HepG2 (cell line): ENCODE measurements at places on chromosomes 5 and 9. TPM values are rescaled to one million over a fixed set of nuclear protein-coding genes. Genes with fewer than 3 reads are reported as not detected.

Gene TICAM2
- 0.04 TPM in 1 of 2 replicates, not detected in the other for total RNA-seq

Gene SLC6A7
- not detected in 2 replicates for total RNA-seq

Gene CD180
- not detected in 2 replicates for total RNA-seq

Gene NKD2
- 0.53 and 0.94 TPM in 2 replicates for total RNA-seq

Gene SLC25A2
- total RNA-seq: 0.13 TPM in 1 of 2 replicates, not detected in the other

Gene PDE8B
- not detected in 2 replicates for total RNA-seq

Gene SERF1A
- total RNA-seq: 0.55 and 1.8 TPM in 2 replicates

Gene MUSK
- not detected in 2 replicates for total RNA-seq

Gene NREP
- total RNA-seq: 40.5 and 48.5 TPM in 2 replicates

GRCh38 chr9:117425566-117425965 is 10.7 kb upstream of the ASTN2 start:
- no peak for DNase-seq

- peak; percentile 65 for DNase-seq
Measured at GRCh38 chr9:72454871-72455491, 66.4 kb upstream of the TMC1 start.

- no peak for DNase-seq
Measured at GRCh38 chr5:1887588-1888360, 5.0 kb upstream of the IRX4 start.

DNA sequence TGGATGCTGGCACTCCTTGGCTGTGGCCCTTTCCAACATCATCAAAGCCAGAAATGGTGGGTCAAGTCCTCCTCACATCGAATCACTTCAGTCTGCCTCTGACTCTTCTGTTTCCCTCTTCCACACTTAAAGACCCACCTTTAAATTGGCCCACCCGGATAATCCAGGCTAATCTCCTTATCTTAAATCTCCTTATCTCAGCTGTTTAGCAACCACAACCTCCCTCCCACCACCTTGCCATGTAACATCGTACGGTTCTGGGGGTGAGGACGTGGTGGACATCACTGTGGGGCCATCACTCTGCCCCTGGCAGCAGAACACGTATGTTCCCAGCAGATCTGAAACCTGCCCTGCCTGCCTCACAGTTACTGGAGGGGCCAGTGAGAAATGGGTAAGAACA is 11.5 kb downstream of the IGFBPL1 start:
- no peak for DNase-seq

- DNase-seq: no peak
Measured at GRCh38 chr9:134782921-134783698, 97.5 kb upstream of the FCN2 start.

DNA sequence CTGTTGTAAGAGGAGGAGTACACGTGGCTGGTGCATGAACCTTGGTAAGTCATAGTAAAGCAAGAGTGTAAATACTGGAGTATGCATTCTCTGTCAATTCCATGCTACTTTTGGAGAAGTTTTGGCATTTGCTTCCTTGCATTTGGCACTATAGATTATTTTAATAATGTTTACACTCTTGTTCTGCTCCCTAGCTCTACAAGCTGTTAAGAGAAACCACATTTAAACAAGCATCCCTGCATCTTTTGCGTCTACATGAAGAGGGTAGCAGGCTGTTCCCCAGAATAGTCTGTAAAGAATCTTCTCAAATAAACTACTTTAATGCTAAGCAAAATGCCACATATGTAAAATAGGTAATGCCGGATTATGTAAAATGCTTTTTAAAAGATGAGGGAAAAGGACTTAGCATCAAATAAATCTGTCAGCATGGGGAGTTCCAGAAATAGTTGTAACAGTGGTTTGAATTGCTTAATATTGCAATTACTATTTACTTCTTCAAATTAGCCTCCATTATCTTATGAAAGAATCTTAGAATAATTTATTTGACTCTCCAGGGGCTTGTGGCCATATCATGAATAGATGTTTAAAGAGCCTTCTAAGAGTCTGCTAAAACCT is 2127.3 kb upstream of the WWC1 start:
- DNase-seq: no peak

- DNase-seq: no peak
Measured at GRCh38 chr5:76941000-76941399, 11.8 kb upstream of the CRHBP start.

- DNase-seq: no peak
Measured at GRCh38 chr5:101473483-101473882, 570.4 kb upstream of the ST8SIA4 start.

GRCh38 chr5:143714629-143715028 is 97.3 kb upstream of the HMHB1 start:
- no peak for DNase-seq

DNA sequence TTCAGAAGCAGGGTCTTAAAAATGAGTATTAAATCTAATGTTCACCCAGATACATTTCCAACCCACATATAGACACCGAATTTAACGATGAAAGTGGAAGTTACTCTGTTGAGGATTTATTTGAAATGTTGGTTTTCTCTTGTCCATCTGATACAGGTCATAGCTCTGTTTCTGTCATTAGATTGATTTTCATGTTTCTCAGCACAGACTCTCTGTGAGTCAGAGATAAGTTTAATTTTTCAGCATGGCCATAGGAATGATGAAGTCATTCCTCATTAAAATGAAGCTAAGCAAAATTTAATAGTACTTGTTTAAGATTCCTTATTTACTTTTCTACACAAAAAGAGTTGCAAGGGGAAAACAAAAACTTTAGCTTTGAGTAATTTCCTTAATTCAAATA is 38.8 kb downstream of the GHR start:
- DNase-seq: no peak

DNA sequence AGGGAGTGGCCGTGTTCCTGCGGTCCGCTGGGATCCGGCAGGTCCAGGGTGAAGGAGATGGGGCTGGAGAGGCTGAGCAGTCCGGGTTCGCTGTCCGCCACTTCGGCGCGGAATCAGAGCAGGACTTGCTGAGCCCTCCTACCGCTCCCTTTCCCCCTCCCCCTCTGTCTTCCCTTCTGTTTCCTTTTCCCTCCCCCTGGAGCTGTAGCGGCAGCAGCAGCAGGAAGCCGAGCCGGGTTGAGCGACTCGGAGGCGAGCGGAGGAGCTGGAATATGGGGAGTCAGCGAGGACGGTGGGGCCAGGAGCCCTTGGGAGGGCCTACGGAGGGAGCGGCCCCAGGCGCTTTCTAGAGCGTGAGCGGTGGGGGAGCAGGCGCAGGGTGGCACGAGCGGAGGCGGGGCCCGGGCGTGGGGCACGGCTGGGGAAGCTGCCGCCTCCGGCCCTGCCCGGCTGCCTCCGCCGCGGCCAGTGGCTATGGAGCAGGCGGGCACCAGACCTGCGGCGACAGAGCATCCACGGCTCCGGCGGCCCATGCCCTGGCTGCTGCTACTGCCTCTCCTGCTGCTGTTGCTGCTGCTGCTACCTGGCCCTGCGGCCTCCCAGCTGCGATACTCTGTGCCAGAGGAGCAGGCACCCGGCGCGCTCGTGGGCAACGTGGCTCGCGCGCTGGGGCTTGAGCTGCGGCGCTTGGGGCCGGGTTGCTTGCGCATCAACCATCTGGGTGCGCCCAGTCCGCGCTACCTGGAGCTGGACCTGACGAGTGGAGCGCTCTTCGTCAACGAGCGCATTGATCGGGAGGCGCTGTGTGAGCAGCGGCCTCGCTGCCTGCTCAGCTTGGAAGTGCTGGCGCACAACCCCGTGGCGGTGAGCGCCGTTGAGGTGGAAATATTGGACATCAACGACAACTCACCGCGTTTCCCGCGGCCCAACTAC is at the start of gene PCDHAC2:
Gene PCDHAC2 (plus strand): TSS at position 184 of the 933 bp plus-strand sequence. CDS start 291 bp downstream, at position 475.
- no peak for DNase-seq

DNA sequence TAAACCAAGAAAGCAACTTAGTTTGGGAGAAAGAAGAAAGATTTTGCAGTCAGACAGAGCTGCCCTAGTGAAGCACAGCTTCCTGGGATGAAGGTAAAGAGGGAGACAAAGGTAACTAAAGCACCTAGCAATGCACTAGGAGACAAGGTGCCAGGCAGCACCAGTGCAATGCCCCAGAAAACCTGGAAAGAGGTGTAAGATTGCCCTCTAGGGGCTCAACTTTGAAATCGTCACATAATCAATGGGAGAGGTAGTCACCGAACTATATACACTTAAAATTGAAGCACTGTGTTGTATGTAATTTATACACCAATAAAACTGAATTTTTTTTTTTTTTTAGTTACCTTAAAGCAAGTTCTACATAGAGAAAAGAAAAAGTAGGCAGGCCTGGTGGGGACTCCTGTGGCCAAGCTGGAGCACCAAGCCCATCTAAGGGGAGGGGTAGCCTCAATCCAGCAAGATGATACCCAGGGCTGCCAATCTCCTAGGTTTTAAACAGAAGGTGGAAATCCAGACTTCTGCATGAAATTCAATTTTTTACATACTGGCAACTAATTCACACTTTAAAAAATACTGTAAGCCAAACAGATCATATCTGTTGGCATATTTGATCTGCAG is 48.2 kb downstream of the CDK5RAP2 start:
- DNase-seq: peak; percentile 25

DNA sequence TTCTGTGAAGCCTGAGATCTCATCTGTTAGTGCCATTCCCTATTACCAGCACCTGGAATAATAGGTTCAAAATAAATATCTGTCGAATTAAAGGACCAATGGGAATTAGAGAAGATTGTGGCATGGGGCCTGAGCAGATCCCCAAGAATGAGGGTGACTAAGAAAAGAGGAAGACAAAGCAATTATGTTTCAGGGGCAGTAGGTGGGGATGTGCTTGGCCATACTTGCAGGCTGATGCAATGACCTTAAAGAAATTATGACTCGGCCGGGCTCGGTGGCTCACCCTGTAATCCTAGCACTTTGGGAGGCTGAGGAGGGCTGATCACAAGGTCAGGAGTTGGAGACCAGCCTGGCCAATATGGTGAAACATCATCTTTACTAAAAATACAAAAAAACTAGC is 562.8 kb downstream of the PTPRD start:
- DNase-seq: no peak

- DNase-seq: no peak
Measured at GRCh38 chr9:18604767-18605730, 131.1 kb downstream of the ADAMTSL1 start.

DNA sequence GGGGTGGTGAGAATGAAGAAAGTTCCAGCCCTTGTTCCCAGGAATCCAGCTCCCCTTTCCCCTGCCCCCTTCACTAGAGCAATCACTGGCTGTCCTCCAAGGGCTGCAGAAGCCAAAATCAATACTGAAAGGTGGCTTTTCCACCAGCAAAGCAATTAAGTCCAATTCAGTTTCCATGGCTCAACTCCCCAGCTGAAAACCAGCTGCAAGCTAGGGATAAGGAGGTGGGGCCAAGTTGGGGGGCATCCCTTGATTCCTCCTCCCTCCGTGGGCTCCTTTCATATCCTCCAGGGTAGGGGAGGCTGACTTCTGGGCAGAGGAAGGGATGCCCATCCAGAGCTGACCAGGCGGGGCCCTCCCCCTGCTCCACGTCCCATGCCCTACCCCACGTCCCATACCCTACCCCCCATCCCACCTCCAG is 22.7 kb downstream of the CAMK2A start:
- no peak for DNase-seq

DNA sequence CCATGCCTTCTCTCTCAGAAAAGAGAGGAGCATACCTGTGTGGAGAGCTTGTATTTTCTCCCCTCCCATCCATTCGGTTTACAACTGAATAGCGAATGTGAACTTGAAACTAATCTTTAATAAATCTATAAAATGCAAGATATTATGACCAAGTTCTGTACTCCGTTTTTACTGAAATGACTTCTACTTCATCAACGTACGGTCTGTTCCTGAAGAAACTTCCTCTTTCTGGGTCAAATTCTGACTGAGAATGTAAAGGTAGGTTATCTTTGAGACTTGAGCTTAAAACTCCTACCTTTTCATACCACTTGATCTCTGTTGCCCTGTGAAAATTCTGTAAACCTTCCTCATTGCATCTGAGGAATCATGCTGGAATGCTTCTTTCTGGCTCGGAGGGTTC is 4.2 kb upstream of the CTNNAL1 start:
- DNase-seq: no peak

DNA sequence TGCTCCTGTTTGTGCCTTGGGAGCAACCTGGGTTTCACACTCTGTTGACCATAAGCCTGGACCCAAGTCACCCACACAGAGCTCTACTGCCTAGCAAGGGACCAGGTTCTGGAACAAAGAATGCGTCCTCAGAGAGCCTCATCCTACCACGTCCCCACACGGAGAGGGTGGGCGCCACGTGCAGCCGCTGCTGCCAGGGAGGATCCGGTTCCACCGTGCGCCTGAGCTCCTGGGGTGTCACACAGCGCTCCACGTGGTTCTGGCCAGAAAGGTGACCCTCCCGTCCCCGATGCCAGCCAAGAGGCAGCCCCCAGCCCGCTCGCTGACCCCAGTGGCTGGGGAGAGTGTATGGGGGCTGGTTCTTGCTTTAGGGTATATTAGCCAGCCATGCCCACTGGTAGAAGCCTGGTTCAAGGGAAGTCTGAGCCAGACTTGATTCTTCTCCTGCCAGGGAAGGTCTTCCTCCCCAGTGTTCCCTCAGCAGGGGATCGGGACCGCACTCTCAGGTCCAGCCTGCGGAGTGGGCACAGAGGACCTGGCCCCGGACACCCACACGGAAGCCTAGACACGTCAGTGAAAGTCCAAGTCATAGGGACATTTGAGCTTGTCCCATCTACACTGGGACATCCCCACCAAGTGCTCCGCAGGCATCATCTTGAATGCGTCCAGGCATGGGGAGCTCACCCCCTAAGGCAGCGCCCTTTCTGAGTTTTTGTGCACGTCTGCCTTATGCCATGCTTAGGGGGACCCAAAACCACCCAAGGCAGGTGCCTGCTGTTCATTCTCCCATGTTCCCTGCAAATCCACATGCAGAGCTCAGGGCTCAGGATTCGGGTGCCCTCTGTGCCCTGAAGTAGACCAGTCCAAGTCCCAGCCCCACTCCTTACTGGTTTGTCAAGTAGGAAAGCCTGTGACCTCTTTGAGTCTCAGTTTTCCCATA is 2.4 kb downstream of the FCN1 start:
- DNase-seq: no peak

DNA sequence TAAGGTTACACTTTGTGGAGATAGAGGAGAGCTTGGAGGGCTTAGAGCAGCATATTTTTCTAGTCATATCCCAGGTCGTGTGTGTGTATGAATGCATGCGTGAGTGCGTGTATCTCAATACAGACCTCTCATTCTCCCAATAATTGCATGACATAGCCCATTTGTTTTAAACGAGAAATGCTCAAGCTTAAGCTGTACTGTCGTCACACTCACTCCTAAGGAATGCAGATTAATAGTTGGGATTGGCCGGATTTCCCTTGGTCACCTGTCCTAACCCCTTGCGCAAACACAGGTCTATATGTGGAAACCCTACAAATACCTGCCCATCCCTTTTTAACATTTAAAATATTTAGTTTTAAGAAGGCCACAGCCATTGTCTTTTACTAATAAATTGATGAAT is 165.8 kb downstream of the SEMA5A start:
- DNase-seq: no peak

DNA sequence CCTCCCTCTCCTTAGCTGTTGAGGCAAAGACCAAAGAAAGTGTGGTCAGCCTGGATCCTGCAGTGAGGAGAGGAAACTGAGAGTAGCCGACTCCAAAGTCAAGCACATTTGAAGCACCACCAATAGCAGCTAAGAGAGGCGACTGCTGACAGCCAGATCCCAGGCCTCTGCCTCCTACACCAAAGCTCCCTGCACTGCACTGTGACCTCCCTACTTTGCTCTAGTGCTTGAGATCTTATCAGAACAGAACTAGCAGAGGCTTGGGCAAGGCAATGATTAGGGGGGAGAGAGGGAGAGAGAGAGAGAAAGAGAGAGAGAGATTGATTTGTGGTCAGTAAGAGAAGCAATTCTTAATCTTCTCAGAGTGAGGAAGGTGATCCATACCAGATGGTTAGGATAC is 216.3 kb downstream of the CDK5RAP2 start:
- no peak for DNase-seq
